Lower lobe of right lung (tissue), 2 donors: ENCODE measurements at places on chromosomes 11 and 22.

GRCh38 chr11:14314127-14314526 lies 44.9 kb downstream of the RRAS2 start:
- DNase-seq, result no peak

GRCh38 chr11:73363147-73363546 lies 13.1 kb upstream of the RELT start:
- DNase-seq, result no peak

GRCh38 chr22:31526270-31526669 lies 29.9 kb downstream of the SFI1 start:
- DNase-seq, result no peak

DNA sequence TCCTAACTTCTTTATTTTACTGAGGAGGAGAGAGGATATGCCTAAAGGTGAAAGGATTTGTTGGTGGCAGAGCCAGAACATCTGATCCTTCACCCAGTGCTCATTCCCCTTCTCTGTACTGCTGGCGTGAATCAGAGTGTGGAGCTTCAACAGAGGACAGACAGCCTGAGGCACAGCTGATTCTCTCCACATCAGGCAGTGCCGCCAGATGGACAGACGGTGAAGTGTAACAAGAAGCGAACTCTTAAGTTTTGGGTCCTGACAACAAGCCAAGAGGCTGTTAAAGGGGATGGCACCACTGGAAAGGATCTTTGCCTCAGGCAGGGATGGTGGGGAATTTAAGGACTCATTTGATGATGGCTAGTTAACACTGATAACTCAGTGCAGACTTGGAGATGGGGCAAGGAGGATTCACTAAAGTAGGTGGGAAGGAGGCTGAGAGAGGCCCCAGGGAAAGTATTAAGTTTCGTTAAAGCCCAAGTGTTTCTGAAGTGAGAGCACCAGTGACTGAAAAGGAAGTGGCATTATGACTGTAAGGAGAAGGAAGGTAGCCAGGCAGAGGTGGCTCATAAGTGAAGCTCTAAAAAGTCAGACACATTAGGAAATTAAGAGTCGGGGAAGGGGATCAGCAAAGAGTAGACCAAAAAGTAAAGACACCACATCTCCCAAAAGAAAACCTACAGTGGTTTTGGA lies 81.3 kb downstream of the CLPB start:
- no peak for DNase-seq
